Effector CD4-positive, alpha-beta T cell (primary cell): ENCODE measurements at places on chromosomes 7 and 10.

GRCh38 chr7:9523579-9523978, 1090.2 kb downstream of the NXPH1 start:
- no peak for DNase-seq

DNA sequence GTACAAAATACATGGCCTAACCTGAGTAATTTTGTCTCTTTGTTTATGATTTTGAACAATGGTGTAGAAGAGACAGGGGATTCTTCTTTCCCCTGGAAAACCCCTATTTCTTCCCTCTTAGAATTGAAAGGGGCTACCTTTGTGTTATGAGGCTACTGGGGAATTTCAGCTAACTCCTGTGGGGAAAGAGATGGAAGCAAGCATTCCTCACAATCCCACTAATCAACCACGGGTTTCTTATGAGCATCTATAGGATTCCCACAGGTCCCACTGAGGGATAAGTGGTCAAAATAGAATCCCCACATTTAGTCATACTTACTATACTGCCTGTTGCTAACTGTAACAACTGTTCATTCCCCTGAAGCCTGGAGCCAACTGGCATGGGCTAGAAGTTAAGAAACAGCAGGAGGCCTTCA, 32.2 kb upstream of the ITGB8 start:
- no peak for DNase-seq

DNA sequence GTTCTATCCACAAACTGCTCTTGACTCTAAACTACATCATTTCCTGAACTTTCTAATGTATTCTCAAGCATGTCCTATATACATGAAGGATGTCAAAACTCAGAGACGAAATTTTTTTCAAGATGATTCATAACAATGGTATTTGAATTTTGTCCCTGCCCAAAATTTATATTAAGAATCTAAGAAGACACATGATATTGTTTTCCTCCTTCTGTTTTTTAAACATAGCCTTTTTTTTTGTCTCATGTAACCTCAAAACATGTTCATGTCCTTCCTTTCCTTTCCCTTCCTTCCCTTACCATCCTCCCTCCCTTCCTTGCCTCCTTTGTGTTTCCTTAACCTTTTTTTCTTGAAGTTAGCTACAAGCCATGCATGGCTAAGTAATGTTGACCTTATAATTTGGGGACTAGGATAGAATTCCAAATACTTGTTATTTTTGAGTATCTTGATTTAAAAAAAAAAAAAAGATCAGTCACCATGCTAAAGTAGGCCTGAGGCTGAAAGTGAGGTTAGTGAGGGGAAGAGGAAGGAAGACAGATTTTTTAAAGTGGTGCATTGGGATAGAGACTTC, 163.0 kb downstream of the SUGCT start:
- no peak for DNase-seq

DNA sequence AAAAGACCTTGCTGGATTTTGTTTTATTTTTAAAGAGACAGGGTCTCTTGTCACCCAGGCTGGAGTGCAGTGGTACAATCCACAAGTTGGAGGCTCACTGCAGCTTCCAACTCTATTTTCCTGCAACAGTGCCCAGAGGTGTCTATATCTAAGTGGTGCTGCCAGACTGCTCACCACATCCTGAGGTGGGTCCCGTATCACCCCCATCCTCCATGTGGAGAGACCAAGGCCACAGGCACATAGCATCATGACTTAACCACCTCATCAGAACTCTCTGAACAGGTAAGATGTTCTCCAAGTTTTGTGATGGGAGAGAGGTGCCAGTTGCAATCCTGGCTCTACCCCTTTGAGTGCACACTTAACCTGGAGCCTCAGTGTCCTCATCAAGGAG, 98.2 kb downstream of the RNF216 start:
- DNase-seq: no peak

- no peak for DNase-seq
Observed at GRCh38 chr10:78162853-78163252, 129.2 kb downstream of the RPS24 start.

DNA sequence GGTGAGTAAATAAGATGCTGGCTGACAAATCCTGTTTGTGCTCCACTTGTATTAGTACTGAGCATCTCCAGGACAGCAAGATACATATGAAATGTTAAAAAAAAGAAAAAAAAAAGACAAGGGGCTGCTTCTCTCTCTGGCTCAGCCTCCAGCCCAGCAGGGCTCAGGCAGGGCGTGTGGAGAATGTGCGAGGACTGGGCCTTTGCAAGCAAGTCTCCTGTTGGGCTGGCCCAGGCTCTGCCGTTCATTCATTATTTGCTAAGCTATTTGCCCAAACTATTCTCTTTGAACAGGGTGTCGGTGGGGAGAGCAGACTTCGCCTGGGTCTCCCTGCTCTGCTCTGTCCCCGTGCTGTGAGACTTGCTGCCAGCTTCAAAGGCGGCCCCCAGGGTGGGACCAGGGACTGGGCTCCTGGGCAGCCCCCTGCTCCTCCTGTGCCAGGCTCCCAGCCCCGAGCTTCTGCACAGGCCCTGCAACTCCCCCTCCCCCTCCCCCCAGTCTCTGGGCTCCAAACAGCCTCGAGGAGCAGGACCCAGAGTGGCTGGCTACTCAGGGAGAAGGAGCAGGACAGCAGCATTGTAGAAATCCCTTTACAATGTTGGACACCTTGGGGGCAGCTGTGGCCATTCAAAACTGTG, 25.6 kb upstream of the MGMT start:
- no peak for DNase-seq

GRCh38 chr10:26368463-26368862, 69.7 kb upstream of the APBB1IP start:
- no peak for DNase-seq
